NCI-H526 treated with DMSO at 0.1 percent for 48 hours (cell line): ENCODE measurements at places on chromosomes 7 and 10.

DNA sequence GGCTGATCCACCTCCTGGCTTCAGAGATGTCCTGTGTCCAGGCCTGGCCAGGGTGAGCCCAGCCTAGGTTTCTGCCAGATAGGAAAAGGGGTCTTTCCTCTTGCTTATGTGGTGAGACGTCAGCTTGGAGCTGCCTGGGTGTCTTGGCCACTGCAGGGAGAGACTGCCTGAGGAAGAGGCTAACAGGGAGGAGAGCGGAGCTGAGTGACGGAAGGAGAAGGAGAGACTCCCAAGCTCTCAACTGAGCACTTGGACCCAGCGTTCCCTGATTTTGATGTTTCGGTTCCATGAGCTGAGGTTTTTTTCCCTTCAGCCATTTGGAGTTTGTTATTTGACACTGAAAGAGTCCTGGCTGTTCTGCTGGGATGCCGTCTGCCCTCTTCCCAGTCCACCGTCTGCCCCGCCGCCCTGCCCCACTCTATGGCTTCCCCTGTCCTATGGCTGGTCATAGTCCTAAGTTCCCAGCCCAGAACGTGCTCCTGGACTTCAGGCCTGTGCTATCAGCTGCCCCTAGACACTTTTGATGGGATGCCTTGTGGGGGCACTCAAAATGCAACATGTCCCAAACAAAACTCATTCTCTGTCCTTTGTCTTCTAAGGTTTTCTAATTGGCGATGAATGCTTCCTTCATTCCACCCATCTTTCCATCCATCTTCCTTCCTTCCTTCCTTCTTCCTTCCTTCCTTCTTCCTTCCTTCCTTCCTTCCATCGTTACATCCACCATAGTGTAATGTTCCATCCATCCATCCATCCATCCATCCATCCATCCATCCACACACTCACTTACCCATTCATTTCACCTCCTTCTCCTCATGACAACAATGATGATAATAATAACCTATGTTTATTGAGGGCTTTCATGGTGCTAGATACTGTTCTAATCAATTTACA lies 20.3 kb upstream of the PCBD1 start:
- no peak for DNase-seq

DNA sequence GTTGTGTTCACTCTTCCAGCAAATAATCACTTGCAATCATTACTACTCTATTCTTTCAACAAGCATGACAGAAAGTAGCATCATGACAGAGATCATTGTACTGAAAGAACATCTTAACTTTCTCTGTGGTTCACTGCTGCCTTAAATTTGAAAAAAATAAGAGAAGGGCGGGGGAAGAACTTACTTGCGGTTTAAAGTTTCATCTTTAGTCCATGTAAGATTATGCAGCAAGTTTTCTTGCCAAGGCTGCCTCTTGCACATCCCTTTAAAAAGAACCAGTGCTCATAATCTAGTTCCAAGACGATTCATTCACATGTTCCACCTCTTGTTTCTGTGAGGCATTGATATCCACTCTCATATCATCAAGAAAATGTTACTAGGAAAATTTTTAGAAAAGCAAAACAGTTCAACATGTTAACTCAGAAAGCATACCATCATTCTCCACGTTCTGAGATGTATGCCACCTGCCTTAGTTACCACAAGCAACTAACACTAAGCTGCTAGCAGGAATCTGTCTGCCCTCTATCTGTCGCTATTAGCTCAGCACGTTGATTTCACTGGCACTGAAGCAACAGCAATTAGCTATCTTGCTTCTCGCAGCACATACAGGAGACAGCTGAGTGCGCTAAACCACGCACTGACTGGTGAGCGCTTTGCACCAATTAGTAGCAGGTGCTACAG lies at the start of gene PCDH15:
TSS of gene PCDH15 (minus strand) at position 491 of the 681 bp plus-strand sequence. CDS start 136,969 bp downstream, outside the sequence.
- DNase-seq, result peak; percentile 8

DNA sequence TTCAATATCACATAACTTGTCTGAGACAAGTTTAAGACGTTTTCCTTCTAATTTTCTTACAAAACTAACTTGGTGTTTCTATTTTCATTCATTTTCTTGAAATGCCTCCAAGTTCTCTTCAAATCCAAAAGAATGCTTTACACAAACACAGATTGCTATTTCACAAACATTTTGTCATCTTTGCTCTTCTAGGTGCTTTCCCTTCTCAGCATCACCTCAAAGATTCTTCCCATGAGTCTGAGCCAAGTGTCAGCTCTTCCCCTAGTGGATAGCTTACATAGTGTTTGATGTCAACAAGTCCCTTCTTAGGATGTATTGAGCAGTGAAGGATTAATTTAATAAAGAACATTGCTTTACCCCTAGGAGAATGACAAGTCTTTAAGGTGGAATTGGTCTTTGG lies 38.1 kb upstream of the SEMA3A start:
- no peak for DNase-seq

DNA sequence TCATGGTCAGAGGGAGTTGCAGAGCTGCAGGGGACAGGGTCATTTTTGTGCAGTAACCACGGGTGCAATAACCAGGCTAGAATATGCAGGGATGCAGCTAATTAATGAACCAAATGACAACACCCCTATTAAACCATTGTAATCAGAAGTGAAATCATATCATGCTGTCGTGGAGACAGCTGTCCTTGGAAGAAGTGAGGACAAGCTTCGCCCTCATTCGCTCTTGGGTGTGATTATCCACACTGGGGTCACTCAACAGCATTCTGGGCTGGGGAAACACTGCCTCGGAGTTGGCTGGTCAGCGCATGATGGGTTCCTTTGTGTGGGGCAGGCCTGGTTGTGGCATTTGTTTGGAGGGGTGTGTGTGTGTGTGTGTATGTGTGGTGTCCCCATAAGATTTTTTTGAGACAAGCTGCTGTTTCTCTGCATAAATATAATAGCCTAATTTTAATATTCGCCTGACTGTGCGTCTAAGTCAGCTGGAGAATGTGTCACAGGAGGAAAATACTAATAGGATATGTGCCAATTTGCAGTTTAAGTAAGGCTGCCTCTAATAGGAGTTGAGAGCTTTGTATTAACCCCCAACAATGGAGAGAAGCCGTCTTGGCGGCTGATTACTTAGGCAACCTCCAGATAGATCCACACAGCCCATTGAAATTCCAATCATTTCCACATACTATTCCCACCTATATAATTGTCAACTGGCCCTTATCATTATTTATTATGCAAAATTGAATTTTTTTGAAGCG lies 149.4 kb downstream of the DNAJB6 start:
- DNase-seq, result no peak

DNA sequence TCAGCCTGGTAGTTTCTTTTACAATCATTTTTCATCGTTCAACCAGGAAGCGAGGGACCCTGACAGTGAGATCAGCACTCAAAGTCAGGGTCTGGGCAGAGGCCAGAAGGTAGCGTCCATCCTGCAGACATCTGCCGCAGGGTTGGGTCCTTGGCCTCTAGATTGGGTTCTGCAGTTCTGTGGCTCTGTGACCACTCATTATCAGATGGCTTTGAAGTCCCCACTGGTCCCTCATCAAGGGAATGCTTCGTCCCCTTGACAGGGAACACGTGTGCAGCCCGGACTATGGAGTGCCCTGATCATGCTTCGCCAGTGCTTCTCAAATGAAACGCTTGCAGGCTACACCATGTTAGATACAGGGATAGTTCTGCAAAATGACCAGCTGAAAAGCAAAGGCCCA lies 64.1 kb downstream of the FRMPD2 start:
- no peak for DNase-seq

DNA sequence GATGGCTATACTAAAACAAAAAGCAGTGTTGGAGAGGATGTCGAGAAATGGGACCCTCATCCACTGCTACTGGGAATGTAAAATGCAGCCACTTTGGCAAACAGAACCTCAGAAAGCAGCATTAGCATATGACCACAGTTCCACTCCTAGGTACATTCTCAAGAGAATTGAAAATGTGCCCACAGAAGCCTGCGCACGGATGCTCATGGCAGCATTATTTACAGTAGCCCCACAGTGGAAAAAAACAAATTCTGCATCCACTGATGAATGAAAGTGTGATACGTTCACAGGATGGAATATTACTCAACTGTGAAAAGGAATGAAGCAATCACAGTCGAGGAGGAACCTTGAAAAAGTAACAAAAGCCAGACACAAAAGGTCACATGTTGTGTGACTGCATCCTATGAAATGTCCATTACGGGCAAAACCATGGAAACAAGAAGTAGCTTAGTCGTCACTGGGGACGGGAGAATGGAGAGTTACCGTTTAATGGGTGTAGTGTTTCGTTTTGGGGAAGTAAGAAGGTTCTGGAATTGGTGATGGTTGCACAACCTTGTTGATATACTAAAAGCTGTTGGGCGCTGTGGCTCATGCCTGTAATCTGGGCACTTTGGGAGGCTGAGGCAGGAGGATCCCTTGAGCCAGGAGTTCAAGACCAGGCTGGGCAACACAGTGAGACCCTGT lies 2.5 kb upstream of the UPK3B start:
- no peak for DNase-seq

DNA sequence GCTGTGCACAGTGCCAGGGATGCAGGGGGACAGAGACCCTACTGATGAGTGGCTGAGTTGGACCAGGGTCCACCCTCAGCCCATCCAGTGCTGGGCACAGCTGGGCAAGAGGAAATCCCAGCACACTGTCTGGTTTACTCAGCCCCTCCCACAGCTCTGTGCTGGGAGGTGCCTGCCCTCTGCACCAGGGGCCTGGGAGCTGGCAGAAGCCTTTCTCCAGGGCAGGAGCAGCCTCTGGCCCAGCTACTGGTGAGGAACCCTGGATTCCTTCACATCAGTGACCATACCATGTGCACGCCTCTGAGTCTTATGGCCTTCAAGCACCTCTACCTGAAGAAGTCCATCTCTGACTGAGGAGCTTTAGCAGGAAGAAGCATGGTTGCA lies 25.9 kb upstream of the C10orf71 start:
- no peak for DNase-seq

GRCh38 chr10:77505431-77506334 lies 131.9 kb downstream of the KCNMA1 start:
- no peak for DNase-seq

DNA sequence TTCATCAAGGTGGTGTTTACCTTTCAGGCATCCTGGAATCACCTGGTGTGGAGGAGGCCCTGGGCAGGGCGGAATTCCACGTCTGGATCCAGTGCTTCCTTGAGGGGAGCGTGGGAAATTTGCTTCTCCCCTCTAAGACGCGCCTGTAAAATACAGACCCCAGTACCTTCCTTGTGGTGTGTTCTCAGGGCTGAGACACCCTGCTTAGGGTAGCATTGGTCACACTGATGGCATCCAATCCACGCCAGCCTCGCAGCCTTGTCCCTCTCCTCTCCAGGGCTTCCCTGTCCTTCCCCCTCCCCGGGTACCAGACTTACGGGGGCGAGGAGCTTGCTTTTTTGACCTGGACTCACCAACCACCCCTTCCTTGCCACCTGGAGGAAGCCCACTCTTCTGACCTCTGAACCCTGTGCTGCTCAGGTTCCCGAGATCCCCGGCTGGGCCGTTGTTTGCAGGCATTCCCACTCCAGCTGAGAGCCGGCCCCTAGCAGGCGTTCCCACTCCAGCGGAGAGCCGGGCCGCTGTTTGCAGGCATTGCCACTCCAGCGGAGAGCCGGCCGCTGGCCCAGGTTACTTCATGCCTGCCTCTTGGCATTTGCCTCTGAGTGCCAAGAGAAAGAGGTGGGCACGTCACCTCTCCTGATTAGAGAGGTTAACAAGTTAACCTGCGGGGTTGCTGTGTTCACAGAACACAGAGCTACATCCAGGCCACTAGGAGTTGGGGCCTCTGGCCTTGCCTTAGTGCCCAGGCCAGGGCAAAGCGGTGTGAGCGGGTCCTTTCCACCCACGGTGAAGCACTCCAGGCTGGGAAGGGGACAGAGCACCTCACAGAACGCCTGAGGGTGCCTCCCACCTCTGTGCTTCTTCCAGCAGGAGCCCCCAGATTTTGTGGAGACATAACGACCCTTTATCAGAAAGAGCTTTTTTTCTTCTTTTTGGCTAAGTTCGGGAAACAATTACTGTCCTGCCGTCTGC lies 254.0 kb upstream of the PPP2R2D start:
- no peak for DNase-seq

DNA sequence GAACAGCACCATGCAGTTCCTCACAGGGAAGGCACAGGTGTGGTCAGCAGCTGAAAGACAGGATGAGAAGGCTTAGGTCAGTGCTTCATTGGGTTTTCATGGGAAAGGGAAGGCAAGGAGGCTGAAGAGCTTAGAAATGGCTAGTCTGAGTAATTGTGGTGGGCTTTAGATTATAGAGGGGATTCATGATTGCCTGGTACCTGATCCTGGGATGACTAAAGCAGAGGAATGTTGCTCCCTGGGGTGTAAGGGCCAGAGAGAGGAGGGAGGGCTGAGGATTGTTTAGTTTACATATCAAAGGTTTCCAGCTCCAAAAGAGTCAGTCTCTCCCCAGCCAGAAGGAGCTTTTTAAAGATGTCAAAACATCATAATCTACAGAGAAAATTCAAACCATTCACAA lies 396.3 kb upstream of the POM121L12 start:
- DNase-seq, result no peak

DNA sequence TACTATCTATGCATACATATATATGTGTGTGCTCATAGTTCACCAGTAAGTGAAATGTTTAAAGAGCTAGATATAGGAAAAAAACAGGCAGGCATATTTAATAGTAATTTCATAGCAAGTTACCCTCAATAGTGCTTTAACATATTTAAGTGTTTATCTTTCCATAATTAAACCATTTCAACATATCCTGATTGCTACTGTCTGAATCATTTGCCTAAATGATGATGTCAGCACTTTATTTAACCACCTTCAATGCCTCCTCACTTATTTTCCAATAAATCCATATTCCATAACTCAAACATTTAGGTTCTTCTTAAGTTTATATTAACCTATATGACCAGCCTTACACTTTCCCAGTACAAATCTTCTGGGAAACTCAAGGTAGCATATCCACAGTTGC lies 601.1 kb downstream of the ARL4A start:
- DNase-seq, result no peak

- DNase-seq, result no peak
Measured at GRCh38 chr7:17236603-17237002, 61.8 kb upstream of the AHR start.

DNA sequence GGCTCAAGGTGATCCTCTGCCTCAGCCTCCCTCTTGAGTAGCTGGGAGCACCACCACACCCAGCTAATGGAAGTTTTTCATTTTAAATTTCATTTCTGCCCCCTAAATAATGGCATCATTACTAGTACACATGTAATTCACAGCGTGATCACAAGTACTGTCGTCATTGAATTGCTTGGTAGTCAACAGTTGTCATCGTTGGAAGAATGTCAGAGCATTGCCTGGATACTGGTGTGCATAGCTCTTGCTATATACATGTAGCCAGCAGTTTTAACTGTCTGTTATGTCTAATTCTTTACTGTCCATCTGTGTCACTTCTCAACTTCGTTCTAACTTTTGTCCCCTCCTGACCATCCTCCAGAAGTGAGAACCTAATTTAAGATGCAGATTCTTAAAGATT lies 62.1 kb downstream of the CRPPA start:
- DNase-seq, result no peak

- DNase-seq, result no peak
Measured at GRCh38 chr7:135536150-135536549, 21.6 kb upstream of the NUP205 start.

DNA sequence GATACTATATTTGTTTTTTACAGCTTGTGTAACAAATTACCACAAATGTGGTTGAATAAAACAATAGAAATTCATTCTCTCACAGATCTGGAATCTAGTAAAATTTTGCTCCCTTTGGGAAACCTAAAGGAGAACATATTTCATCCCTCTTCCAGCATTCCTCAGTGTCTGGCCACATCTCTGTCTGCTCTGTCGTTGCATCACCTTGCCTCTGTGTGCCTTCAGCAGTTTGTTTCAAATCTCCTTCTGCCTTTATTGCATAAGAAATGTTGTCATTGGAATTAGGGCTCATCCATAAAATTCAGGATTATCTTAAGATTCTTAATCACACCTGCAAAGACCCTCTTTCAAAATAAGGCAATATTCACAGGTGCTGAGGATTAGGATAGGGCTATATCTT lies 14.5 kb downstream of the OR2A14 start:
- DNase-seq, result no peak
